ENCODE measurements at places on chromosomes 1 and 21.

DNA sequence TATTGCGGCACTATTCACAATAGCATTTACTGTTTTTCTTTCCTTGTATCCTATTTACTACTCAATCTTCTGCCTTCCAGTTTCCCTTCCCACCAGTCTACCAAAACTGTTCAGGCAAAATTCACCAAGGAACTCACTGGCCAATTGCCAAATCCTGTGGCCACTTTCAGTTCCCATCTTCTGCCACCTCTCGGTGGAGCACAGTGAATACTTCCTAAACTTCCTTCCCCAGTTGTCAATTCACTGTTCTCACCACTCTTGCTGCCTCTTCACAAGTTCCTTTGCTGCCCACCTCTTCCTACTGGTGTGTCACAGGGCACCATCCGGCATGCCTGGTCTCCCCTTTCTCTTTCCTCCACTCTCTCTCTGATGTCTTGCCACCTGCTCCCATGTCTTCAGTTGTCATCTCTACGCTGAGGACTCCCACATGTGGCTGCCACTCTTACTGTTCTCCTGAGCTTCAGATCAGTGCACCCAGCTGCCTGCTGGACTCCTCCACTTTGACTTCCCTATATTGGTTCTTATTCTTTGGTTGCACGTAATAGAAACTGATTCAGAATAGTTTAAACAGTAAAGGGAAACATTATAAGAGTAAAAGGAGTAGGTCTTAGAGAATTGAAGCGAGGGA, 114.4 kb downstream of the PIK3R3 start:
- DNase-seq: no peak

DNA sequence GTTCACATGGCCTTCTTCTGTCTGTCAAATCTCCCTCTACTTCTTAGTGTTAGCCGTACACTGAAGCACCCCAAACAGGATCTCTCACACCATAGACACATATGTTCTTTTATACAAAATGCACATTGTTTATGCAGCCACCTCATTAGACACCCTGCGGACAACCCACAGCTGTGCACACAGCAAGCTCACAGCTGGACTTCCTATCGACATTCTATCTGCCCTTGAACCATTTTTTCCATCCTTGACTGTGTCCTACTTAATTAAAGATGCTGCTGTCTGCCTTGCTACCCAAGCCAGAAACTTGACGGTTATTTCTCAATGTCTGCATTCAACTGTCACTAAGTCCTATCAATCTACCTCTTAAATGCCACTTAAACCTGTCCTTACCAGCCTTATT, 3.2 kb upstream of the ZBTB21 start:
- DNase-seq: no peak

- no peak for DNase-seq
Measured at GRCh38 chr1:22261580-22261979, 118.7 kb upstream of the WNT4 start.

GRCh38 chr1:167141963-167142362, 48.1 kb downstream of the STYXL2 start:
- peak; percentile 42 for DNase-seq

- DNase-seq: no peak
Measured at GRCh38 chr1:182507685-182508084, 57.7 kb downstream of the RGSL1 start.

GRCh38 chr1:188825471-188825870, 1652.2 kb downstream of the BRINP3 start:
- no peak for DNase-seq

DNA sequence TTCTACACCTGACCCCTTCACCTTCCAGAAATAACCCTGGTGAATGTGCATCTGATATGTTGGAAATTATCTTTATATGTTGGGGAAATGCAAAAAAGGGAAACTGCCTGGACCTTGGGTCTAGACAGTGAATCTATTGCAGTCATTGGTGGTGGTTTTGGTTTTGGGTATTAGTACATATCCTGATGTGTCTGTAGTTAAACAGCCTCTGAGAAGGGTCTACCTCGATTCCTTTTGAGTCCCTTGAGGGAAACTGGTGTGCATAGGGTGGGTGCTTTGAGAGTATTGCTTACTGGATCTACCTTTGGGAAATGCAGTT, 127.3 kb upstream of the KIAA0040 start:
- no peak for DNase-seq

- DNase-seq: peak; percentile 82
Measured at GRCh38 chr1:55425310-55425930, 210.3 kb upstream of the USP24 start.
